NAMALWA (cell line): ENCODE measurements at places on chromosomes 13 and 19.

DNA sequence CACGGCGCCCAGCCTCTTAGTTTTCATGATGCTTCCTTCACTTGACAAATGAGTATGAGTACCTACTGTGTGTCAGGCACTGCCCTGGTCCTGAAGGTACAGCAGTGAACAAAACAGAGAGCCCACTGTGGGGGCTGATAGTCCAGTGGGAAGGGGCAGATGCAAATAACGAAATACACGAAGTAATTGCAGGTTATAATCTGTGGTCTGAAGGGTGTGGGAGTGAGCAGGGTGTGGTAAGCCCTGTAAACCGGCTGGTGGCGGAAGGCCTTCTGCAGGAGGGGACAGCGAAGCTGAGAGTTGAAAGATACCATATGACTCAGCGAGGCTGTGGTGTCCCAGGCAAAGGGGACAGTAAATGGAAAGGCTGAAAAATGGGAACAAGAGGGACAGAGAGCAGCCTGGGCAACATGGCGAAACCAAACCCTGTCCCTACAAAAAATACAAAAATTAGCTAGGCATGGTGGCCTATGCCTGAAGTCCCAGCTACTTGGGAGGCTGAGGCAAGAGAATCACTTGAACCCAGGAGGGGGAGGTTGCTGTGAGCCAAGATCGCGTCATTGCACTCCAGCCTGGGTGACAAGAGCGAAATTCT is 60.5 kb downstream of the MAP4K1 start:
- DNase-seq, result no peak

GRCh38 chr19:10420444-10421239 is at the start of gene PDE4A:
Gene PDE4A, plus strand, starts transcription at chr19:10420538. Its CDS starts 227 bp downstream, at chr19:10420765.
- DNase-seq, result peak; percentile 87

- no peak for DNase-seq
Measured at GRCh38 chr19:32220951-32221350, 124.5 kb upstream of the ZNF507 start.

DNA sequence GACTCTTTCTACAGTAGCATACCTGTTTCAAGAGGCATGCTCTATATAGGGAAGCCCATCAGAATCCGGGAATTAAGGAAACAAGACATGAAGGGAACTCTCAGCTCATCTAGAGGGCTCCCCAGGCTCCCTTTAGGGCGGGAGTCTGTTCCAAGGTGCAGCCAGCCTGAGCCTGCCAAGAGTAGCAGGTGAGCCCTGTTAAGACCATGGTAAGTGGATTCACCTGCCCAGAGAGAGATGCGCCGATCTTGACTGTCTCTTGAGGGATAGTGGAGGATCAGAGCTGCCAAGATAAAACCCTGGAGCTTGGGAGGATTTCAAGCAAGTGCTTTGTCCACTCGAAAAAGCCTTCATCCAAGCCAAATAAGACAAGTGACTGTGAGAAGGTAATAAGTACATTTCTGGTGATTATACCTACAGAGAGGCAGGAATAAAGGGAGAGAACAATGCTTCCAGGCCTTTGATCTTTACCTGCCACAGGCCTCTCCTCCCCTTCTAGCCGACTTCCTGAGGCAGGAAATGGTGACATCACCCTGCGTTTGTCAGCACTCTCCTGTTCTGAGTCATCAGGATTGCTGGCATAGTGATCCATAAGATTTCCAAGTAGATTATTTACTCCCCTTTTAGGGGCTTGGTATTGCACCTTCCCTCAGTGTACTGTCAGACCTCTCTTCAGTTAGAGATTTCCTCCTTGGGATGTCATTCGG is 31.5 kb downstream of the KLF5 start:
- no peak for DNase-seq

GRCh38 chr19:11767633-11768133 is 883 bp downstream of the ZNF441 start:
- DNase-seq, result peak; percentile 25

- DNase-seq, result peak; percentile 26
Measured at GRCh38 chr19:48992581-48993174, 431 bp downstream of the GYS1 start.

- DNase-seq, result peak; percentile 86
Measured at GRCh38 chr19:10288662-10289166, 1.0 kb upstream of the ICAM5 start.

- DNase-seq, result no peak
Measured at GRCh38 chr13:23799945-23800344, 89.3 kb downstream of the MIPEP start.

GRCh38 chr19:12187625-12188024 is 24.7 kb downstream of the ZNF136 start:
- DNase-seq, result no peak

GRCh38 chr19:34184880-34185491 is 12.7 kb downstream of the LSM14A start:
- peak; percentile 54 for DNase-seq

DNA sequence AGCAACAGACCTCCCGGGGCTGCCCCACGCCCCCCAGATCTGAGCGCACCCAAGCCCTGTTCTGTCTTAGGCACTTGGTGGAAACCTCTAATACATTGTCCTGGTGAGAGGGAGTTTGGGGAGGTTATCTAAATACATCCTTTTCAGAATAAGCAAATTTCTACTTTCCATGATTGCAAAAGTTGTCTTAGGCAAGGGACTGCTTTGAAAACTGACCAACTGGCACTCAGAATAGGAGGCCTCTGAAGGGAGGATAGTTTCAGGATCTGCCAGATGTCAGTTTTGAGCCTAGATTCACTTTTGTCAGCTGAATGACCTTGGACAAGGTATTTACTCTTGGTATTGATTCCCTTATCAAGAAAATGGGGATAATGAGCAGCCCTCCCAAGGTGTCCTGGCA is 11.8 kb downstream of the SERP2 start:
- DNase-seq, result no peak

DNA sequence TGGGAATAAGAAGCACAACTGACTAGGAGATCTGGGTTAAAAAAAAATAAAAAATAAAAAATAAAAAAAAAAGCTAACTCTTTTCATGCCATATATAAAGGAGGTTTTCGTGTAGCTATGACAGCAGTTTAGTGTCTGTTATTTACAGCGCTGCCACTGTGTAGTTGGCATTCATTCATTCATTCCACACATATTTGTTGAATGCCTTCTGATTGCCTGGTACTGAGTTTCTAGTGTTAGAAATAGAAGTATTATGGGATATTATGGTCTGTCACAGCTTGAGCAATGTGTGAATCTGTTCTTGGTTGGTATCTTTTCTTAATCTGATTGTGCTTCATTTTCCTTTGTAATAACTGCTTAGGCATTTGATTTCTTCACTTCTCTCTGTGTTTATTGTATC is 237.4 kb downstream of the NBEA start:
- no peak for DNase-seq

GRCh38 chr19:13092158-13092543 is 10.5 kb downstream of the LYL1 start:
- DNase-seq, result no peak

GRCh38 chr19:30442674-30443073 is 70.5 kb downstream of the ZNF536 start:
- DNase-seq, result no peak

DNA sequence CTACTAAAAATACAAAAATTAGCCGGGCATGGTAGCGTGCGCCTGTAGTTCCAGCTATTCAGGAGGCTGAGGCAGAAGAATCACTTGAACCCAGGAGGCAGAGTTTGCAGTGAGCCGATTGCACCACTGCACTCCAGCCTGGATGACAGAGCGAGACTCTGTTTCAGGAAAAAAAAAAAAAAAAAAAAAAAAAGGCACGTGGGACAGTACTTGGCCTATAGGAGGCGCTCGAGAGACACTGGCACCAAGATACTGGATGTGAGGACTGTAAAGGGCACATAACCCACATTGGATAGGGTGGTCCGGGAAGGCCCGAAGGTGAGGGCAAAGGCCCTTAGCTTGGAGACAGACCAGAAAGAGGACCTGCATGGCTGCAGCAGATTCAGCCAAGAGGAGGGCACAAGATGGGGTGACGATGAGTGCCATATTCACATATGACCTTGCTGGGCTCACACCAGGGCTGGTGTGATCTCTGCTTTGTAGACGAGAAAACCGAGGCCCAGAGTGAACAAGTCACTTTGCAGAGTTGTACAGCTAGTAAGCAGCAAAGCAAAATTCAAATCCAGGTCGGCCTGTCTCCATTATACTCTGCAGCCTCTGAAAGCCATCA is 89.4 kb downstream of the DPF1 start:
- DNase-seq, result peak; percentile 61

DNA sequence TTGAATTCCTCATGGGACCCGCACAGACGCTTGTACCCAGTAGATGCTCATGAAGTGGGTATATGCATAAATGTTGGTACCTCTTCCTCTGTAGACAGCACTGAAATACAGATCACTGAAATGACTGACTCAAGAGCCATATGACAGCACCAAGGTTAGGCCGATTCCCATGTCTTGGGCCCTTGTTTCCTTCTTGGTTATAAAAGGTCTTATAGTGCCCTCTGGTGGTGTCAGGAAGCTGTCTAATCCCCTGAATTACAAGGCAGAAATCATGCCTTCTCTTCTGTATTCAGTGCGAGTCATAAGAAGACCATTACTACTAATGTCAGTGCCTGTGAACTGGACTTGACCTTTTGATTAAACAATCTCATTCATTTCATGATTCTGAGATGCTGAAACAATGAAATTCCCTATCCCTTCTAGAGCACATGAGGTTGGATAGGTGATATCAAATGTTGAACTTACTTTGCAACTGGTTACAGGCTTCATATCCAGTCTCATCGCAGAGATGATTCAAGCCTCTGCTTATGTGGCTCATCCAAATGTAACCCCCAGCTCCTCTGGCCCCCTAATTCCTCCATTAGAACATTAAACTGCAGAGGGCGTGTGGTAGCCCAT is 59.7 kb downstream of the SPATA13 start:
- DNase-seq, result peak; percentile 90

DNA sequence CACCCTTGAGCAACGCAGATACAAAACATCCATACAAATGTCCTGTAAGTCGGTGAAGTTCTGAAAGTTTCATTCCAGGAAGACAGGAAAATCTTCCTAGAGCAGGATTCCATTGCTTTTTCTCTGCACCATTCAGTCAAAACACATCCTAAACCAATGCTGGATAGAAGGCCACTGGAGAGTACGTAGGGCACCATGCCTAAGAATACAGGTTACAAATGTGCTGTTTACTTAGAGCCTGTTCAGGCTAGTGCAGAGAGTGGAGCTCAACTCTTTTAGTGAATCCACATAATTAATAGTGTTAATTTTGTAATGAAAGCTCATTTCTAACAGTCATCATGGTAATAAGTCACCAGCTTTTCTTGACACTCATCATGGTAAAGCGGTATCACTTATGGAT is 187.6 kb downstream of the NHLRC3 start:
- DNase-seq, result no peak

DNA sequence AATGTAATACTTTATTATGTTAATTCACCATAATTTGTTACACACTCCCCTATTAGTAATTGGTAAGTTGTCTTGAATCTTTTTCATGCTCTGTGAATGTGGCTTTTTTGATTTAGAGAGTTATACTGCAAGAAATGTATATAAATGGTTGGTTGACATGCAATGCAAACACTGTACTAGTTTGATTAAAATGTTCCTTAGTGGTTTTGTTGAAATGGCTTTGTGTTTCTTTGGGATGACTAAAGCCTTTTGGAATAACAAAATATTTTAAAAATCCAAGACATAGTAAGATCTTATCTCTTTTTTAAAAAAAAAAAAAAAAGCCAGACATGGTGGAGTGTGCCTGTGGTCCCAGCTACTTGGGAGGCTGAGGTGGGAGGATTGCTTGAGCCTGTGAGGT is 10.5 kb downstream of the LAMP1 start:
- DNase-seq, result no peak

GRCh38 chr13:98189841-98190505 is 12.9 kb upstream of the RNF113B start:
- DNase-seq, result peak; percentile 31

GRCh38 chr13:28171266-28171665 is 32.9 kb downstream of the PAN3 start:
- DNase-seq, result no peak

GRCh38 chr19:7921302-7921966 is 1.3 kb downstream of the SNAPC2 start:
- DNase-seq, result no peak

DNA sequence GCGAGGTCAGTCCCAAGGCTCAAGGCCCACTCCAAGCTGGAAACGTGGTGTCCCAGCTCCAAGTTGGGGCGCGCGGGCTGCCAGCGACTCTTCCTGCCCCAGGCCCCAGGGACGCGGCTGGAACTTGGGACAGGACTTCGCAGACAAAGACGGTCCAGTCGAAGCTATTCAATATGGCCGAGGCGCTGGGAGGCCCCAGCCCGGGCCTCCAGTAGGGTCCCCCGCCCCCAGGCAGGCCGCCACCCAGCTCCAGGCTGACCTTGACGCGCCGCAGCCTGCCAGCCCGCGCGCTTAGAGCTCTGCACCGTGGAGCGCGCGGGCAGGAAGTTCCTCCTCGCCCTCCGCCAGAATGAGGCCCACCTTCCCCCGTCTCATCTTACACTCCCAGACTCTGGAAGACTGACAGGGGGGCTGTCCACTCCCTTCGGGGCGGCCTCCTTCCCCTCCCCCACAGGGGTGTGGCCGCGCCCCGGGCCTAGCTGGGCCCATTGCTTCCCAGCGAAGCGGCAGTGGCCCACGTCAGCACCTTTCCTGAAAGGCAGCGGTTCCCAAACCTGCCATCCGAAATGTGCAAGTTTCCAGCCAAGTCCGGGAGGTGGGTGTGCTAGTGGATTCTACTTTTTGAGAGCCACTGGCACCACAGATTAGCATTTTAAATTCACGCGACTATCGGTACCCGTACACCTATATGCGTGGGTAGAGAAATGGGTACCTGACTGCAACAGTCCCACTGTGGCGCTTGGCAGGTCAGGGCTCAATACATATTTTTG is at the start of gene CCDC8:
Gene CCDC8 (minus strand): TSS at position 303 of the 770 bp plus-strand sequence. CDS start 754 bp downstream, outside the sequence.
- no peak for DNase-seq
